Effector memory CD4-positive, alpha-beta T cell (primary cell): ENCODE measurements at places on chromosomes 11 and 22.

DNA sequence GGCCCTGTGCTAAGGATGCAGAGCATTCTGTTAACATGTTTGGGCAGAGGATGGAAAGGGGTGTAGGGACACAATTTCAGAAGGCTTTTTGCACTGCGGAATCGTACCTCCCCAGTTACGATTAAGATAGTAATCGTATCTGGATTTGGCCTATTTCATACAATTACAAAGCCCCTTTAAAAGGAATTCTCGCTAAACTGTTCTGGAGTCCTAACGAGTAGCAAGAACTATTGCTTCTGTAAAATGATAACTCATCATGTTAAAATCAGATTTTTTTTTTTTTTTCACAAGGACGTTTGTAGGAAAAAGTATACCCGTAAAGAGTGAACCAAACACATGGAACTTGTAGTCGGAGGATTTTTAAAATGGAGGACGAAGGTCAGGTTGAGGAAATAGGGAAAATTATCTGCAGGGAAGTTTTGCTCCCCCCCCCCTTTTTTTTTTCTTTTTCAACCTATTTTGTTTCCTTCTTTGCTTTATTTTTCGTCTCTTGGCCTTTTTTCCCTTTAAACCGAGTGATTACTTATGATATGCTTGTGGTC, 934 bp downstream of the HSD17B12 start:
- no peak for DNase-seq

- no peak for DNase-seq
These were observed 3.2 kb upstream of the GNAZ start for GRCh38 chr22:23067023-23067650.

DNA sequence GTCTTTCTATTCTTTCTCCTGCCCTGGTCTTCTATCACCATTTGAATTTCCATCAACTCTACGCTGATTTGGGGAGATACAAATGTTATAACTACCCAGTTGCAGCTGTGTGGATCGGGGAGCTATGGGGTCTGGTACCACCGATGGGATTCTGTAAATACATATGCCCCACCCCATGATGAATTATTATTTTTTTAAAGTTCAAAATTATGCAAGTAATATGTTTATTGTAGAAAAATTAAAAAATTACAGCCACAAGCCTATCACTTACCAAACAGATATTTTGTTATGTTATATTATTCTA, 52.4 kb upstream of the CLMP start:
- no peak for DNase-seq

GRCh38 chr22:35033635-35034296, 32.2 kb upstream of the ISX start:
- DNase-seq, result no peak

- DNase-seq, result no peak
These were observed 35.0 kb upstream of the MYRF start for GRCh38 chr11:61717286-61718033.

DNA sequence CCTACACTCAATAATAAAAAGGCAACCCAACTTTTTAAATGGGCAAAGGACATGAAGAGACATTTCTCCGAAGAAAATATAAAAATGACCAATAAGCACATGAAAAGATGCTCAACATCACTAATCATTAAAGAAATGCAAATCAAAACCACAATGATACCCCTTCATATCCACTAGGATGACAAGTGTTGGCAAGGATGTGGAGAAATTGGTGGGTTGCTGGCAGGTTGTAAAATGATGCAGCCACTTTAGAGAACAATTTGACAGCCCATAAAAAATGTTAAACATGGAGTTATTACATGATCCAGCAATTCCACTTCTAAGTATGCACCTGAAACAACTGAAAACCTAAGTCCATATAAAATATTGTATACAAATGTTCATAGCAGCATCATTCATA, 73.2 kb upstream of the LMO2 start:
- no peak for DNase-seq

DNA sequence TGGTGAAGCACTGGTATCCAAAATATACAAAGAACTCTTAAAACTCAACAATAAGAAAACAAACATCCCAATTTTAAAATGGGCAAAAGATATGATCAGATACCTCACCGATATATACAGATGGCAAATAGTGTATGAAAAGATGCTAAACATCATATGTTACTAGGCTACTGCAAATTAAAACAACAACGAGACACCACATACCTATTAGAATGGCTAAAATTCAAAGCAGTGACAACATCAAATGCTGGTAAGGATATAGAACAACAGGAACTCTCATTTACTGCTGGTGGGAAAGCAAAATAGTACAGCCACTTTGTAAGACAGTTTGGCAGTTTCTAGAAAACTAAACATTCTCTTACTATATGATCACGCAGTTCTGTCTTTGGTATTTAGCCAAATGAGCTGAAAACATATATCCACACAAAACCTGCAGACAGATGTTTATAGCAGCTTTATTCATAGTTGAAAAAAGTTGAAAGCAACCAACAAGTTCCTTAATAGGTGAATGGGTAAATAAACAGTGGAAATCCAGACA, 38.5 kb downstream of the SIK3 start:
- DNase-seq, result no peak

DNA sequence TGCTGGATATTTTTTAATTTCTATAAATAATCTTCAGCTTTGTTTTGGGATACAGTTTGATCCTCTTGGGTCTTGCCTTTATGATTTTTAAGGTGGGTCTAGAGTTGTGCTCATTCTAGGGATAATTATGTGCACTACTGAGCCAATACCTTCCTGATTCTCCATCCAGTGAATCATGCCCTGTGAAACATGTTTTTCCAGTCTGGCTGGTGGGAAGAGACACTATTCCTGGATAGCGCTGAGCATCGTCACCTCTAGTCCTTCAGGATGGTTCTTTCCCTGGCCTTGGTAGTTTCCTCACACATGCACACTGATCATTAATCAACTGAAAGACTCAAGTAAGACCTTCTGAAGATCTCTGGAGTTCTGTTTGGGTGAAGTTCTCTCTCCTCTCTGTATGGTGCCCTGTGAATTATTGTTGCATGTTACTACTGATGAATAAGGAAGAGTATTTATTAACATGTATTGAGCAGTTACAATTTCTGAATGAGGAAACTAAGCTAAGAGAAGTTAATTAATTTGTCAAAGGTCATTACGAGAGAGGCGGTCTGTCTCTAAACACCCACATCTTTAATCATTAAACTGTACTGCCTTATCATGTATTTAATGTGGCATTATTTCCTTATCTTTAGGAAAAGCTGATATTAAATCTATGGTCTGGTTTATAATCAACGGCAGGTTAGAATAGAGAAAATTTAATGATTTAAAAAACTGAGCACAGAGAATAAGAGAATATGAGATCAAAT, 39.1 kb upstream of the LIPT2 start:
- DNase-seq, result no peak

DNA sequence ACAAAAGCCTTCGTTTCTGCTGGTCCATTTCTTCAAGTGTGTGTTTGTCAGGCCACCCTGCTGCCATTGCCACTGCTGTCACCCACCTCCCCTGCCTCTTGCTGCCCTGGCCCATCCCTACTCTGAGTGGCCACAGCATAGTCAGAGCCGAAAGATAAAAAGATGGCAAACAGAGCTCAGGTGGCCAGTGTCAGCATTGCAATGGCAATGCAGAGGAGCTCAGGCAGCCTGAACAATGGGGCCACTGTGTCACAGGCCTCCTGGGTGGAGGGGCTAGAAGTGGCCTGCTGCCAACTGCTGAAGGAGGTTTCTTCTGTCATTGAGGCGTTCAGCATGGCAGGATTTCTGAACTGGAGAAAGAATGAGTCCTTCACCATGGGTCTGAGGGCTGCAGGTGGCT, 137.1 kb downstream of the CSNK2A3 start:
- DNase-seq, result no peak

- DNase-seq, result no peak
These were observed 40.1 kb downstream of the LDLRAD3 start for GRCh38 chr11:35983981-35984380.

DNA sequence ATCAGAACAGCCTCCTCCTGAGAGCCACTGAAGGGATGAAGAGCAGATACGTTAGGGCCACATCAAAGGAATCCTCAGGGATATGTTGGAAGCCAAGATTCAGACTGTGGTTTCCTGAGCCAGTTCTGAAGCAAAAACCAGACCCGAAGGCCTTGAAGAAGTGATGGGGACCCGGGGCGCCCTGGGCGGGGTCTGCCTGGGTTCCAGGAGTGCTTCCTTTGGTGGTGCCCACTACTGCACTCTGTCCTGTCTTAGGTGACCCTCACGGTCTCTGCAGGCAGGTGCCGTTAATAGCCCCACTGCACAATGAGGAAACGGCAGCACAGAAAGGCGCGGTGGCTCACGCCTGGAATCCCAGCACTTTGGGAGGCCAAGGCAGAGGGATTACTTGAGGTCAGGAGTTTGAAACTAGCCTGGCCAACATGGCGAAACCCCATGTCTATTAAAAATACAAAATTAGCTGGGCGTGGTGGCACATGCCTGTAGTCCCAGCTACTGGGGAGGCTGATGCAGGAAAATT, 12.9 kb upstream of the SH3BP1 start:
- no peak for DNase-seq

- DNase-seq, result no peak
These were observed 13.3 kb downstream of the LPXN start for GRCh38 chr11:58562375-58562800.

DNA sequence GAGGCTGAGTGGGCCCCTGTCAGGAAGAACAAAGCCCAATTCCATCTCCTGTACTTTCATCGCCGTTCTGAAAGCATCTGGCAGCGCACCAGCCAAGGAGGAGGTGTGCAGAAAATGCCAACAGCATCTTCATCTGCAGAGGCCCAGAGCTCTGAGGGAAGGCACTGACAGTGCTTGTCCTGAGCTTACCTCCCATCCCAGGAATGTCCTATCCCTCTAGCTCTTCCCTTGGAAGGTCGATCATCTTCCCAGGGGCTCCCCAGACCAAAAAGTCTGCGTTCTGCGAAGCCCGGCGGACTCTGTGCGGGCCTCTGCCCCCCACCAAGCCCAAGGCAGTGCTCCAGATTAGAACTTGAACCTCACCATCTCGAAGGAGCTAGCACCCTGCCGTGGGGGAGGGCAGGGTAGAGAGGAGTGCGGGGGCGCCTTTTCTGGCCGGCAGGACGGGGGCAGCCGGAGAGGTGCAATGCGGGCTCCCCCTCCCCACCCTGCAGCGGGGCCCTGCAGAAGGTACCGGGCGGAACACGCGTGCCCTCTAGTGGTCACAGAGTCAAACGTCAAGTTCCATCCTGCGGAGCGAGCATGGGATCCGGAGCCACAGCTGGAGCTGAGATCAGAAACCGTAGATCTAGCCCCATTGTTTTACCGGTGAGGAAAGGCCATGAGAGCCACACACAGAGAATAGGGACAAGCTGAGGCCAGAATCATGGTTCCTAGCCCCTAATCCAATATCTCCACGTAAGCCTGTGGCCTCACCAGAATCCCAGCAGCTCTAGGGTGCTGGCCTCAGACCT, 5.0 kb downstream of the SCN2B start:
- DNase-seq, result peak; percentile 38

DNA sequence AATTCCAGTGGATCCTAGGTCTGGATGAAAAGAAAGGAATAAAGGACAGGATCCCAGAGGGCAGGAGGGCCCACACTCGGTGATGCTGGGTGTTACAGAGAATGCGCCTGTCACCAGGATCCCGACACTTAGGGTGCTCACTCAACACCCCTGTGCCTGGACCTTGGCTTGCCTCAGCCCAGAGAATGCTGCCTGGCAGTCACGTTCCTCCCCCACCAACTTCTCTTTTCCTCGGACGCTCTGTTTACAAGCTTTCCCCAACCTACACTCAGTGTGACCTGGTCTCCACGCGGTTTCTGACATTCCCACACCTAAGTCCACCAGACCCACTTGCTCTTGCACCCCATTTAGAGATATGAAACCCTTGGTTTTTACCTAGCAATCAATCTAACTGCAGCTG, 38.0 kb upstream of the ETS1 start:
- DNase-seq, result no peak

DNA sequence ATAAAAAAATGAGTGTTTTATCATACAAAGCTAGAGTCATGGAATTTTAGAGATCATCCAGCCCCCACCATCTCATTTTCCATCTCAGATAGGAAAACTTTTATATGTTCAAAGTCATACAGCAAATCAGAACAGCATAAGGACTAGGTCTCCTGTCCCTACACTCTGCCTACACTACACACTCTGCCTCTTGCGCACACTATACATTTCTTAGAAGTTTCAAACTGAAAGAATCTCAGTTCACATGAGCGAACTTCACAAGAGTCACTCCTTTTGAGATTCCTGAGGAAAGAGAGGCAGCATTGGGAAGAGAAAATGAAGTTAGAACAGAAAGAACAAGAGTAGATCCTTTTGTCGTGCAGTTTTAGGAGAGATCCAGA, 36.5 kb downstream of the ART5 start:
- DNase-seq, result no peak

GRCh38 chr11:69539416-69540117, 58.1 kb downstream of the LINC01488 start:
- DNase-seq, result no peak

DNA sequence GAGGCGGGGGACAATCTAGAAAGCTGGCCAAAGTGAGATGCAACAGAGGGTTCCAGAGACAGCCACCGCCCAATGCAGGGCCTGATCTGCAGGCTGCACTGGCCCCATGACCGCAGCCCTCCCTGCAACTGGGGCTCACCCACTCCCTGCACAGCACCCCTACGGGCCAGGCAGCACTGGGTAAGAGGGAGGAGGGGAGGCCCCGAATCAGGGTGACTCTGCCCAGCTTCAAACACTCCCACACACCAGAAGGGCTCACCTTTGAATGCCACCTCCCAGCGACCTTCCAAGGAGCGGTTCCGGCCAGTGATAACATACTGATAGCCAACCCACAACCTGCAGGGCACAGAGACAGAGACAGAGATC, 59.3 kb downstream of the DGCR2 start:
- no peak for DNase-seq

- no peak for DNase-seq
These were observed 6.9 kb downstream of the BCL9L start for GRCh38 chr11:118918686-118919280.

DNA sequence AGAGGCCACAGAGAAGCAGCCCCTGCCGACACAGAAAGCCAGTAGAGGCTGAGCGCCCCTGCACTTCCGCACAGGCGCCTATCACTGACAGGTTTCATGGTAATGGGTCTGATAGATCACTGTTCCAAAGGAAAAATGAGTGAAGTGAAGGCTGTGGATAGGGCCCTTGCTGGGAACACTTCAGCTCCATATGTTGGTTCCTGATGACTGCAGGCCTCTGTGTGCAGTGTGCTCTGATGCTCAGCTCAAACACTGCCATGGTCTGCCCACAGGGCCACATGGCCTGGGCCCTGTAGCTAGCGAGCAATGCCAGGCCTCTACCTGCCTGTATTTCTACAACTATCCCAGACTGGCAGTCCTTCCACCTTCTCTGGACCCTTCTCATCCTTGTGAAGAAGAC, 62.7 kb upstream of the CLTCL1 start:
- DNase-seq, result no peak

DNA sequence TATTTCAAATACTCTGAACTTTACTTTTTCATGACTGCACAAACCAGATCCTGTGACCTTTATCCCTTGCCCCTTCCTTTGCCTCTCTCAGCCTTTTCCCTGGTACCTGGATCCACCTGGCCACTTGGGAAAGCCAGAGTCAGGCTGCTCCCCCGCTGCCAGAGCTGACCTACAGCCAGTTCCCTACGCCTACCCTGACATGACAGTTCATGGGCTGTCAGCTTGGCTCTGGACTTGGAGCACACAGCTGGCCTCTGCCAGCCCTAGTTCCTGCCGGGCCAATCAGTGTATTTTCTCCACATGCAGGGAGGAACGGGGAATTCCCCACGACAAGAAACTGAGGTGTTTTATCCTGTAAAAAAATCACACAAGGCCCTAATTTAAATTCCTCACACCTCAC, 382.6 kb downstream of the INSC start:
- DNase-seq, result no peak

GRCh38 chr22:40709752-40710413, 30.6 kb downstream of the MCHR1 start:
- DNase-seq, result no peak

- no peak for DNase-seq
These were observed 25.7 kb upstream of the CHKA start for GRCh38 chr11:68146704-68147474.
